ENCODE measurements at places on chromosomes 12 and 14.

DNA sequence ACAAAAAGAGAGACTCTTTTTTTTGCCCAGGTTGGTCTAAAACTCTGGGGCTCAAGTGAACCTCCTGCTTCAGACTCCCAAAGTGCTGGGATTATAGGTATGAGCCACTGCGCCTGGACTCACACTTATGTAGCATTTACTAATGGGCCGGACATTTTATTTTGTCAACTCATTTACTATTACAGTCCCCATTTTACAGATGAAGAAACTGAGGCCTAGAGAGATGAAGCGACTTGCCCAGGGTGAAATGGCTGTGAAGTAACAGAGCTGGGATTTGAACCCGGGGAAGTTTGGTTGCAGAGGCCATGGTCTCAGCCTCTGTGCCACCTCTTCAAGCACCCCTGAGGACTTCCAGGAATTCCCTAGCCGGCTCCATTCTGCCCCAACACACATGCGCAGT, 9.4 kb downstream of the HPD start:
- no peaks in the 10 kb centered on the region for H3K27me3 ChIP-seq
- no peaks in the 10 kb centered on the region for H3K36me3 ChIP-seq
- H3K4me3 ChIP-seq, result no peak overlapping the region
- DNase-seq, result no peak

- peak overlapping the region; percentile 48 for H3K4me3 ChIP-seq
- peaks cover 36% of the 10 kb centered on the region for H3K27me3 ChIP-seq
- no peaks in the 10 kb centered on the region for H3K36me3 ChIP-seq
- no peak for DNase-seq
- H3K4me1 ChIP-seq, result peaks cover 20% of the 10 kb centered on the region
These were observed 20.0 kb downstream of the BEGAIN start for GRCh38 chr14:100567009-100567876.

DNA sequence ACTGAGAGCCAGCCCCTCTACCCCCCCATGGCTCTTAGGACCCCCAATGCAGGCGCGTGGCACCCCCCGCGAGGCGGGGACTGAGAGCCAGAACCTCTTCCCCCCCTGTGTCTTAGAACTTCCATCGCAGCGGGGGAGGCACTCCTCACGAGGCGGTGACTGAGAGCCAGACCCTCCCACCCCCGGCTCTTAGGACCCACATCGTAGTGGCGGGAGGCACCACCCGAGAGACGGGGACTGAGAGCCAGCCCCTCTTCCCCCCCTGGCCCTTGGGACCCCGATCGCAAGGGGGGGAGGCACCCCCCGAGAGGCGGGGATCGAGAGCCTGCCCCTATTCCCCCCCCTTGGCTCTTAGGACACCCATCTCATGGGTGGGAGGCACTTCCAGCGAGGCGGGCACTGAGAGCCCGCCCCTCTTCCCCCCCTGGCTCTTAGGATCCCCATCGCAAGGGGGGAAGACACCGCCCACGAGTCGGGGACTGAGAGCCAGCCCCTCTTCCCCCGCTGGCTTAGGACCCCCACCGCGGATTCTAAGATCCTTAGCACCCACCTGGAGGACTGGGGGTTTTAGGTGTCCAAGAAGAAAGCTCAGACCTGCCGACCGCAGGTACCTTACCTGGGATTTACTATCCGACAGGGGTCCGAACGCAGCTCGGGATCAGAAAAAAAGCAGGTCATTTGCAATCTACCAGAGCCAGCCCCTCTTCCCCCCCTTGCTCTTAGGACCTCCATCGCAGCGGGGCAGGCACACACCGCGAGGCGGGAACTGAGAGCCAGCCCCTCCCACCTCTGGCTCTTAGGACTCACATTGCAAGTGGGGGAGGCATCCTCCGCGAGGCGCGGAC, 44.9 kb downstream of the DDX11 start:
- peaks cover 33% of the 10 kb centered on the region for H3K4me1 ChIP-seq
- peaks cover 11% of the 10 kb centered on the region for H3K27me3 ChIP-seq
- H3K27ac ChIP-seq, result no peak overlapping the region
- DNase-seq, result peak; percentile 19
- H3K4me3 ChIP-seq, result peak overlapping the region; percentile 57

- H3K27ac ChIP-seq, result no peak overlapping the region
- H3K36me3 ChIP-seq, result peaks cover 70% of the 10 kb centered on the region
- DNase-seq, result no peak
- no peaks in the 10 kb centered on the region for H3K4me1 ChIP-seq
- H3K27me3 ChIP-seq, result no peaks in the 10 kb centered on the region
These were observed 25.1 kb upstream of the BTBD6 start for GRCh38 chr14:105223260-105223659.

GRCh38 chr12:23686095-23686494, 263.4 kb downstream of the SOX5 start:
- no peak overlapping the region for H3K27ac ChIP-seq
- no peaks in the 10 kb centered on the region for H3K36me3 ChIP-seq
- no peaks in the 10 kb centered on the region for H3K27me3 ChIP-seq
- no peaks in the 10 kb centered on the region for H3K4me1 ChIP-seq
- DNase-seq, result no peak

- H3K4me1 ChIP-seq, result no peaks in the 10 kb centered on the region
- no peaks in the 10 kb centered on the region for H3K27me3 ChIP-seq
- no peaks in the 10 kb centered on the region for H3K36me3 ChIP-seq
These were observed 35.2 kb downstream of the SCARB1 start for GRCh38 chr12:124828264-124829007.

DNA sequence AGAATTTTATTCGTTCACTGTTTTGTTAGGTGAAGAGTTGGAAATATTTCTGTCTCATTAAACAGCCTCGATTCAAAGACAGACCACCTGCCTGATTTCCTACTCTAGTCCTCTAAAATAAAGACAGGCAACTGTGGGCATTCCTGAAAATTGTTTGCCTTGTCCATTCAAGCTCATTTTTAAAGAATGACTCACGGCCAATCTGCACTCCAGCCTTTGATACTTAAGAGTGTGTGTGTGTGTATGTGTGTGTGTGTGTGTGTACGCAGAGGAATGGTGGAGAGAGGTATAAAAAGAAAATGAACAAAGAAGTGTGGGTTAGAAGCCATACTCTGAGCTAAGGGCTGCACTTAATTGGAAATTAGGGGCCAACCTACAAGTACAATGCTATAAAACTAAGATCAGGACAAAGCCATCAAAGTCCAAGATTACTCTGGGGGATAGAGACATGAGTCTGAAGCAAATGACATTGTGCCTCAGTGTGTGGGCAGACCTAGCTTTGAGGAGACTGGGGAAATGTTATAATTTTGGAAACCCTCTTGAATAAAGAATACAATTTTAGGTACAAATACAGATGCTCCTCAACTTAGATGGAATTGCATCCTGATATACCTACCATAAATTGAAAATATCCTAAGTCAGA, 45.6 kb upstream of the SOCS2 start:
- no peaks in the 10 kb centered on the region for H3K36me3 ChIP-seq
- no peaks in the 10 kb centered on the region for H3K4me1 ChIP-seq

GRCh38 chr14:28536889-28537288, 229.7 kb upstream of the FOXG1 start:
- no peak overlapping the region for H3K4me3 ChIP-seq
- H3K27ac ChIP-seq, result no peak overlapping the region
- H3K36me3 ChIP-seq, result no peaks in the 10 kb centered on the region
- H3K4me1 ChIP-seq, result no peaks in the 10 kb centered on the region

- no peak for DNase-seq
- no peak overlapping the region for H3K27ac ChIP-seq
- no peaks in the 10 kb centered on the region for H3K36me3 ChIP-seq
- no peaks in the 10 kb centered on the region for H3K4me1 ChIP-seq
- H3K27me3 ChIP-seq, result no peaks in the 10 kb centered on the region
- H3K4me3 ChIP-seq, result no peak overlapping the region
These were observed 319.2 kb downstream of the DUSP6 start for GRCh38 chr12:89033062-89033461.

DNA sequence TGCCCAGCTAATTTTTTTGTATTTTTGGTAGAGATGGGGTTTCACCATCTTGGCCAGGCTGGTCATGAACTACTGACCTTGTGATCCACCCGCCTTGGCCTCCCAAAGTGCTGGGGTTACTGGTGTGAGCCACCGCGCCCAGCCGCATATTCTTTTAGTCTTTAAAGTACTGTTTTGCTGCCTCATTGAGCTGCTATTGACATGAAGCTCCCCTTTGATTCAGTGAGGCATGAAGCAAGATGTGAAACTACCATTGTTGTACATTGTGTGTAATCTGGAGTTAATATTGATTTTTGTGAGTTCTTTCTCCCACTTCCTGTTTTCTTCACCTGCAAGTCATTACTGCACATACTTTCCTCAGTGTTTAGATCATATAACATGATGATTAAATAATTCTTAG, 80.8 kb downstream of the MNAT1 start:
- peaks cover 18% of the 10 kb centered on the region for H3K36me3 ChIP-seq
- no peaks in the 10 kb centered on the region for H3K27me3 ChIP-seq
- no peak overlapping the region for H3K4me3 ChIP-seq
- DNase-seq, result no peak

GRCh38 chr12:97681612-97682504, 219.3 kb downstream of the RMST start:
- H3K4me1 ChIP-seq, result no peaks in the 10 kb centered on the region
- H3K36me3 ChIP-seq, result no peaks in the 10 kb centered on the region
- DNase-seq, result no peak
- no peak overlapping the region for H3K27ac ChIP-seq

DNA sequence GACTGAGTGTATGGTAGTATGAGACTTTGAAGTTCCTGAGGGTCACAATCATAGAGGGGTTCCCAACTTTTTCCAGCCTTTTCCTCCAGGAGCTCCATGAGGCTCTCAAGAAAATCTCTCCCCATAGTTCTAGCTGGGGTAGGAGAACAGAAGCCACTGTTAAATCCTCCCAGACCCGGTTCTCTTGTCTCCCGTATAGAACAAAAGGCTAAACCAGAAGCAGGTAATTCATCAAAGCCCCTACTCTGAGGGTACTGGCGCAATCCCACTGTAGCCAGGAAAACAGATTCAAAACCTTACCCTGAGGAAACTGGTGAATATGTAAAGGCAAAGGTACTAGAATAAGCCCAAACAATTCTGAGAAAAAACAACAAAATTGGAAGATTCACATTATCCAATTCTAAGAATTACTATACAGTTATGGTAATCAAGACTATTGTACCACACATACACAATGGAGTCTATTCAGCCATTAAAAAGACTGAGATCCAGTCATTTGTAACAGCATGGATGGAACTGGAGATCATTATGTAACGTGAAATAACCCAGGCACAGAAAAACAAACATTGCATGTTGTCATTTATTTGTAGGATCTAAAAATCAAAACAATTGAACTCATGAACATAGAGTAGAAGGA, 20.5 kb downstream of the OR8S1 start:
- H3K36me3 ChIP-seq, result no peaks in the 10 kb centered on the region
- no peak overlapping the region for H3K27ac ChIP-seq
- DNase-seq, result no peak
- no peaks in the 10 kb centered on the region for H3K27me3 ChIP-seq

- no peak for DNase-seq
- no peaks in the 10 kb centered on the region for H3K27me3 ChIP-seq
- H3K4me3 ChIP-seq, result no peak overlapping the region
- H3K36me3 ChIP-seq, result no peaks in the 10 kb centered on the region
- H3K4me1 ChIP-seq, result no peaks in the 10 kb centered on the region
These were observed 136.9 kb downstream of the SLC38A1 start for GRCh38 chr12:46131732-46132469.

DNA sequence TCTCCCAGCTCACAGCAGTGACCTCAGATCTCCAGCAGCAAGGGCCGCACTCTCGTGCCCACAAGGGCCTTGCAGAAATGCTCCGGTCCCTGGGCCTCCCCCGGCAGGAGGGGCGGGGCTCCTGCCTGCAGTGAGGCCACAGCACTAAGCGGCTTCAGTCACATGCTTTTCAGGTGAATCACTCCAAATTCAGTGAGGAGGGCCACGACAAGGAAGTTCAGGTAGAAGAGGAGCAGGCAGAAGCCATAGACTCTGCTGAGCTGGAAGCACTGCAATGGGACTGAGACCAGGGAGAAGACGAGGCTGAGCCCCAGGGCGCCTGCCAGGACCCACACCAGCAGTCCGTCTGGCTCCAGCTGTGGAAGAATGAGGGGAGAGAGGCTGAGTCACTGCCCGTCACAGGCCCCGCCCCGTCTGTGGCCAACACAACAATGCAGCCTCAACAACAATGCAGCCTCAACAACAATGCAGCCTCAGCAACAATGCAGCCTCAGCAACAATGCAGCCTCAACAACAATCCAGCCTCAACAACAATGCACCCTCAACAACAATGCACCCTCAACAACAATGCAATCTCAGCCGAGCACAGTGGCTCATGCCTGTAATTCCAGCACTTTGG, 35.2 kb downstream of the SLC8B1 start:
- no peaks in the 10 kb centered on the region for H3K27me3 ChIP-seq
- DNase-seq, result no peak
- H3K4me3 ChIP-seq, result no peak overlapping the region
- no peak overlapping the region for H3K27ac ChIP-seq
- H3K36me3 ChIP-seq, result peaks cover 60% of the 10 kb centered on the region

GRCh38 chr14:61213920-61214319, 67.2 kb downstream of the TMEM30B start:
- H3K27ac ChIP-seq, result no peak overlapping the region
- no peak for DNase-seq
- no peaks in the 10 kb centered on the region for H3K36me3 ChIP-seq
- H3K4me1 ChIP-seq, result no peaks in the 10 kb centered on the region
- H3K4me3 ChIP-seq, result no peak overlapping the region
- peaks cover 12% of the 10 kb centered on the region for H3K27me3 ChIP-seq

- H3K27ac ChIP-seq, result peak within 1 kb of the TSS; percentile 73
- no peaks in the 10 kb centered on the region for H3K36me3 ChIP-seq
- no peaks in the 10 kb centered on the region for H3K27me3 ChIP-seq
- peaks cover 38% of the 10 kb centered on the region for H3K4me1 ChIP-seq
These were observed at the start of gene TMEM117 for GRCh38 chr12:43835656-43836474. TMEM117 (plus strand) TSS chr12:43836081.

DNA sequence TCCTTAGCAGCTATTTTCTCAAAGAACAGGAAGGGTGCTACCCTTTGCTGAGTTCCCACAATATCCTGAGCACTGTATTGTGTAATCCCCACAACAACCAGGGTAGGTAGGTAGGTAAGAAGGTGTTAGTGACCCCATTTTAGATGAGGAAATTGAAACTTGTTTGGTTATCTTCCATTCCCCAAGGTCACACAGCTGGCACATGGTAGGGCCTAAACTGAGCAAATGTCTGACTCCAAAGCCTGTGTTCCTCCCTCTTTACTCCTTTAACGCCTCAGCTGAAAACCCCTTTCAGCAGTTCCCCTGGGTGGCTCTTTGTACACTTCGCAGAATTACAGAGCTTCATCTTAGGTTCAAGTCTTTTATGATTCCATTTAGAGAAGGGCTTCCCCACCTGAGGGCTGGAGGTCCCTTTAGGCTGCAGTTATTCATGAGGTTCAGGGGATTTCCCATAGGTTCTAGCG, 26.5 kb upstream of the RIC8B start:
- H3K27ac ChIP-seq, result peak overlapping the region; percentile 30
- H3K27me3 ChIP-seq, result peaks cover 4% of the 10 kb centered on the region
- H3K4me3 ChIP-seq, result no peak overlapping the region

- H3K27me3 ChIP-seq, result peaks cover 85% of the 10 kb centered on the region
- H3K4me3 ChIP-seq, result peak overlapping the region; percentile 46
- H3K36me3 ChIP-seq, result no peaks in the 10 kb centered on the region
- H3K4me1 ChIP-seq, result peaks cover 29% of the 10 kb centered on the region
These were observed 1.0 kb downstream of the KCNA1 start for GRCh38 chr12:4910502-4911315.

- no peaks in the 10 kb centered on the region for H3K36me3 ChIP-seq
- H3K27me3 ChIP-seq, result no peaks in the 10 kb centered on the region
- H3K4me1 ChIP-seq, result no peaks in the 10 kb centered on the region
- no peak overlapping the region for H3K4me3 ChIP-seq
- DNase-seq, result no peak
These were observed 9.8 kb upstream of the KCNA5 start for GRCh38 chr12:5033883-5034282.

GRCh38 chr12:124490584-124491305, 76.7 kb downstream of the NCOR2 start:
- H3K27me3 ChIP-seq, result no peaks in the 10 kb centered on the region
- peaks cover 33% of the 10 kb centered on the region for H3K36me3 ChIP-seq
- no peak overlapping the region for H3K4me3 ChIP-seq
- DNase-seq, result no peak
- H3K27ac ChIP-seq, result no peak overlapping the region
